ENCODE measurements at places on chromosomes 2 and 18.
A peak's percentile ranks its signal among the peaks of the same experiment; 100 is the strongest.

GRCh38 chr2:162153608-162154224 lies 1.7 kb upstream of the GCG start:
- peak; percentile 12 for DNase-seq

- no peak for DNase-seq
These were observed 80.7 kb upstream of the NABP1 start for GRCh38 chr2:191597186-191597751.

- no peak for DNase-seq
These were observed 493.7 kb upstream of the HS6ST1 start for GRCh38 chr2:128812183-128812940.

DNA sequence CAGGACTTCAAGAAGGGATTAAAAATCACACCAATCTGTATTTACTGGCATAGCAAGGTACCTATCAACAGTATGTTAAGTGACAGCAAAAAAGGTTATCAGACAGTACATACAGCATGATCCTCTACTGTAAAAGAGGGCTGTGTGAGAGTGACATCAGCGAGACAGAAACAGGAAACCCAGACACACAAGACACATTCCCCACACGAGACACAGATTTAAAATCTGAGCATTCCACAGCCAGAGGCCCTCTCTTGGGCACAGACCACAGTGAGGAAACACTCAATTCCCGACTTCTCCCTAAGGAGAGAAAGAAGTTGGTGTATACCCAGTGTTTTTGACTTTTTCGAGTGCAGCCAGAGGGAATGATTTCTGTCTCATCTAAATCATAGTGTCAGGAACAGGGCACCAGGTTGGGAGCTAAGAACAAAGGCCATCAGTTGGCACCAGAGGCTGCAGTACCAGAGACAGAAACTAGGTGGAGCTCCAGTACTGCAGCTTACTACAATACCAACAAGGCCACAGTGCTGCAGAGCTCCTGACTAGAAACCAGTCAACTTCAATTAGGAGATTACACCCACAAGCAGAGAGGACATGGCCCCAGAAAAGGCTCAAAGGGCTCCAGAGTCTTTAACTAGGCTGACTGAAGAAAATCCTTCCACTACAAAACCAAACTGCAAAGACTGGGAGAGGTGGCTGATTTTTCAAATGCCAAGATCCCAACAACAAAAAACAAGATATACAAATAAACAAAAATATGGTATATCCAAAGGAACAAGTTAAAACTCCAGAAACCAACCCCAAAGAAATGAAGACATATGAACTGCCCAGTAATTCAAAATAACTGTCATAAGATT lies 41.0 kb downstream of the UNC50 start:
- peak; percentile 76 for DNase-seq

GRCh38 chr2:47264143-47264542 lies 109.0 kb upstream of the STPG4 start:
- DNase-seq: no peak

DNA sequence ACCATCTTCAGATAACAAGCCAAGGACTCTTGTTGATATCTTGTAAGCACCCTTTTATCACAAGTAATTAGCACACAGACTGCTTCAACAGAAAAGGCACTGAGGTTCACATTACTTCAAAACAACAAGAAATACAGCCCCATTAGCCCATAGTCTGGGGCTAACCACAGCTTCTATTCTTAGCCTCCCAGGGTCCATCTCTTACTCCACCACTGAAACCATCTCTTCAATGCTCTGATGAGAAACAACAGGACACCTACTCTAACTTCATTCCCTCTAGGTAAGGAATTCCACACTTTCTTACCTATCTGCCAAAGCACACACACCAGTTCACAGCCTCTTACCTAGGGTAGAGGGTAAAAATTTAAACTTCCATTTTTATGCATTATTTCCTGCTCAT lies 26.4 kb upstream of the CYTIP start:
- DNase-seq: no peak

DNA sequence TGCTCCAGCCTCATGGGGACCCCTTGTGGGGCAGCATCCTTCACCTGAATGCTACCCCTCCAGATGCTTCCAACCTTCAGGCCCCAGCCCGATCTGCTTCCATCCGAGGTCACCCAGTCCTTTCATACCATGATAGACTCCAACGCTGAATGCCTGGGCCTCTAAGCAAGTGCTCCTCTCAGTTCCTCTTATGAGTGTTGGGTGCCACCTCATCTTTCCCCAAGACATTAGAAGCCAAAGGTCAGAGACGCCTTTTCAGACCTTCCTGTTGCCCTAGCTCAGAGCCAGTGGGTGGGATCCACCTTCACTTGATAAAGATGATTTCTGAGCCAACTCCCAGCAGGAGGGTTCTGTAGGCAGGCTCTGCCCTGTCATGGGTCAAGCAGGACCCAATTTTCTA lies 174.5 kb upstream of the MGAT5 start:
- DNase-seq: no peak

DNA sequence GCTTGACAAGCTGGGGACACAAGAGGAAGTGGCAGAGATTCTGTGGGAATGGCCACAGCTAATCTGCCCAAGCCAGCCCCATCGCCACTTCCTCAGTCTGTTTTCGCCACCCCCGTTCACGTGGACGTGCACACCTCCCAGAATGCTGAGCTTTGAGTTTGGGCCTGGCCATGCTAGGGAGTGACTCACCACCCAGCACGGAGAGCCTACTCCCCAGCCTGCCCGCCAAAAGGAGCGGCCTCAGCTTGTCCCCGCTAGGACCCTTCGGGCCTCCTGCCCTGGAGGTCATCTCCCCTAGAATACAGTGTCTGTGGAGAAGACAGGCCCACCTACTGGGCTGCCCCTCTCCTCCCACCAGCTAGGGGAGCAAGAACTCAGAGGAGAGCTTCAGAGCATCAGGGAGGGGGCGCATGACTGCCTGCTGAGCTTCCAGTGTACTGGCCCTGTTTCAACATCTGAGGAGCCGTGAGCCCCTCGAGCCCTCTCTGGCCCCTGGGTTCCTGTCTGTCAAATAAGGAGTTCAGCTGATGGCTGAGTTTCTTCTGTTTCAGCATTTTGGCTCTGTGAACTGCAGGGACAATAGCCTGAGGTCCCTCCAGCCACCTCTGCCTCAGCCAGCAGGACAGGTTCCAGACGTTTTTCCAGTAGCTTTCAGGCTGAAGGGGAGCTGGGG lies 5.1 kb downstream of the SLC35F6 start:
- peak; percentile 69 for DNase-seq

DNA sequence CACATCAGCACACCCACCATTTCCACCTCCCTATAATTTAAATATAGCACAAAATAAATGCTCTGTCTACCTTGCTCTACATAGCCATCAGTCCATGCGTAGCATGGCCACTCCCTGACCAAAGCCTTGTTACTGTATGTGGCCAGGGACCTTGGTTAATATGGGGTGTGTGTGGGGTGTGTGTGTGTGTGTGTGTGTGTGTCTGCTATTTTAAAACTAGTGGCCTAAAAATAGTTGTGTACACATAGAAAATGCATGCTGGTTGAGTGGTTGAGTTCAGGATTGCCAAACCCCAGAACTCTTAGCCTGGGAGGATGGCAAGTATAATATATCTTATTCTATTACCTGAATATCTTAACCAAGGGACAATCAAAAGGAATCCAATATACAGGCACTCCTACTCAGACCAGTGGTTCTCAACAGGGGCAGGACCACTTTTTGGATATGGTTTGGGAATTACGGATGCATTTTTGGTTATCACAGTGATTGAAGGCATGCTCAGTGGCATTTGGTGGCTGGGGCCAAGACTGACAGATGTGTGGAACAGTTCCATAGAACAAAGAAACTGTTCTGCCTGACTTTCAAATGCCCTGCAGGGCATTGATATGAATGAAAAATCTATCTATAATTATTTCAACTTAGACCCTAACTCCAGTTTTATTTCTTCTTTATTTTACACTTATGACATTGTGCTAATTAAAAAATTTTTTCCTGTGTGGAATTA lies 72.3 kb upstream of the PSME4 start:
- peak; percentile 32 for DNase-seq

DNA sequence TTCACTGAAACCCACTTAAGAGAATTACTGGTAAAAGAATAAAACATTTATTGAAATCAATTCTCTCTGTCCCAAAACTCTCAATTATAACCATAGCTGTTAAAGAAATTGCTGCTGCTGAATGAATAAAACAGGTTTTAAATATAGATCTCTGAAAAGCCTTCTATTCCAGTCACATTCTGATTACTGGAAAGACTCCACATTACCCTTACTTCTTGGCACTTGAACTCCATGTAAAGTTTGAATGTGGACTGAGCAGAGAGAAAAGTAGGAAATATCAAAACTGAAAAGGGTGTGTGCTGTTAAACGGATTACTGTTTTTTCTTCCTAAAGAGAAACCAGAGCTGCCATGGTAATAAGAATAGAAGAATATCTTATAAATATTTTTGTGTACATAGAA lies 655.3 kb upstream of the SETBP1 start:
- DNase-seq: no peak

DNA sequence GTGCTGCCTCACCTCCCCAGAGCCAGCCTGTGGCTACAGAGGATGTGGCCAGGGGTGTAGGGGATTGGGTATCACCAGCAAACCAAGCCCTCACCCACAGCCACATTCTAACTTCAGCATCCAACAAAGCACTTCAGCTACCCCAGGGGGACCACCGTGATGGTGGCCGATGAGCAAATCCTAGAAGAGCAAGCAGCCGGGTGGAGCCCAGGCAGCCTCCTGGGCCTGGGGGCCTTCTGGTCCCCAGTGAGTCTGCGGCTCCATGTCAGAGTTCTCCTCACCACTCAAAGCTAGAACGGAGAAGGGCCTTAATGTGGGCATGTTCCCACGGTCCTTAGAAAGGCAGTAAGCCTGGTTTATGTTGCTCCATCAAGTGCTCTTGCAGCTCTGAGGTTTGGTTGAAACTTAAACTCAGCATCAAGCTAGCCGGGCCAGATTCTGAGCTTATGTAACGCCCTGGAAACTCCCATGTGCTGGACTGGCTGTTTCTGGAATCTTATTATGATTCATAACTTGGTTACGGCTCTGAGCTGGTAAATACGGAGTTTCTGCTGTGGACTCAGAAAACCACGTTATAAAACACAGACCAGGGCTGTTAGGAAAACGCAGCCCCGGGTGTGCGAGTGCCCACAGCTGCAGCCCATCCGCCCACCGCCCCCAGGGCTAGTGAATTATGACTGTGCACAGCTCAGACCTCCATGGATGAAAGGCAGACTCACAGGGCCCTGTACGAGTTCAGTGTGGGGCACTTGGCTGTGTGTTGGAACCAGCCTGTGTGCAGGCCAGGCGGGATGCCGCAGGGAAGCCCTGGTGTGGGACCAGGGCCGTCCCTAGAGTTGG lies 99.8 kb downstream of the SEPTIN10 start:
- DNase-seq: no peak

- peak; percentile 41 for DNase-seq
These were observed 20.5 kb downstream of the APLF start for GRCh38 chr2:68487773-68488355.

DNA sequence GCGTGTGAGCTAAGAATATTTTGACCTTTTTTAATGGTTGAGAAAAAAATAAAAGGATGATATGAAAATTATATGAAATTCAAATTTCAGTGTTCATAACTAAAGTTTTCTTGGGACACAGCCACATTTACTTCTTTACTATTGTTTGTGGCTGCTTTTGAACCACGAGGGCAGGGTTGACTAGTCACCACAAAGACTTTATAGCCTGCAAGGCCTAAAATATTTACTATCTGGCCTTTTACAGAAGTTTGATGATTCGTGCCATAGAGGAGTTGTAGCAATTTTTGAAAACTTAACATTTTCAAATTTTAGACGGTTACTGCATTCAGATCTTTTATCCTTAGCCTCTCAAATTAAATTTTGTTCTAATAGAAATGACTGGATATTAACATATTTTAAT lies 69.9 kb downstream of the LIMS1 start:
- no peak for DNase-seq

- DNase-seq: peak; percentile 52
These were observed 124.1 kb downstream of the MEMO1 start for GRCh38 chr2:31886700-31887099.

DNA sequence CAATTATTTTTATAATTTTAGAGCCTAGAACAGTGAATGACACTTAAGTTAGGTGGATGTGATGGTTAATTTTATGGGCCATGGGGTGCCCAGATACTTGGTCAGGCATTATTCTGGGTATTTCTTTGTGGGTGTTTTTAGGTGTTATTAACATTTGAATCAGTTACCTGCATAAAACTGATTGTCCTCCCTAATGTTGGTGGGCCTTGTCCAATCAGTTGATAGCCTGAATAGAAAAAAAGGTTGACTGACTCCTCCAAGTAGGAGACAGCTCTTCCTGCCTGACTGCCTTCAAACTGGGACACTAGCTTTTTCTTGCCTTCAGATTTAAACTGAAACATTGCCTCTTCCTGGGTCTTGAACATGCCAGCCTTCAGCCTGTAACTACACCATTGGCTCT lies 312.9 kb upstream of the FIGN start:
- DNase-seq: no peak

DNA sequence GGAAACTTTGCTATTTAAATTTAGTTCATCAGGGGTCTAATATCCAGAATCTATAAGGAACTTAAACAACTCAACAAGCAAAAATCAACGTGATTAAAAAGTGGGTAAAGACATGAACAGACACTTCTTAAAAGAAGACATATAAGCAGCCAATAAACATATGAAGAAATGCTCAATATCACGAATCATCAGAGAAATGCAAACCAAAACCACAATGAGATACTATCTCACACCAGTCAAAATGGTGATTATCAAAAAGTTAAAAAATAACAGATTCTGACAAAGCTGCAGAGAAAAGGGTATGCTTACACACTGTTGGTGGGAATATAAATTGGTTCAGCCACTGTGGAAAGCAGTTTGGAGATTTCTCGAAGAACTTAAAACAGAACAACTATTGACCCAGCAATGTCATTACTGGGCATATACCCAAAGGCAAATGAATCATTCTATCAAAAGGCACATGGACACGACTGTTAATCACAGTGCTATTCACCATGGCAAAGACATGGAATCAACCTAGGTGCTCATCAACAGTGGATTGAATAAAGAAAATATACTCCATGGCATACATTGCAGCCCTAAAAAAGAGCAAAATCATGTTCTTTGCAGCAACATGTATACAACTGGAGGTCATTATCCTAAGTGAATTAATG lies 189.9 kb downstream of the SLC4A10 start:
- no peak for DNase-seq

GRCh38 chr18:22939649-22940048 lies 6.5 kb downstream of the RBBP8 start:
- no peak for DNase-seq

DNA sequence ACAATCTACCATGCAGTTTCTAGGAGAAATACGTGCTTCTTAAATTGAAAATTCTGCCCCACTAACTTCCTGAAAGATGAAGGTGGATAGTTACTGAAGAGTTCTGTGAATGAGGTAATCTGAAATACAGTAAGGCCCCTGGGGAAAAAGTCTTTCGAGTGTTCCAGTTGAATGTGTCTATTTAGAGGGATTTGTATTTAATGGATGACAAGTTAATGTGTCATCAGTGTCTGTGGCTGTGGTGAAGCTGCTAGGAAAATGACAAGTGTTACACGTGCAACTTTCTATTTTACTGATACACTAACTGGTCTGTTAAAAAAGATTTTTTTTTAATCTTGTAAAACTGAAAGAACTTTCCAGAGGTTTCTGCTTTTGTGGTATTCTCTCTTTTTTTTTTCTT lies 384.6 kb downstream of the STK39 start:
- no peak for DNase-seq

- DNase-seq: no peak
These were observed 295.9 kb downstream of the HRH4 start for GRCh38 chr18:24756385-24756784.

- DNase-seq: peak; percentile 77
These were observed 18.6 kb downstream of the THADA start for GRCh38 chr2:43576981-43577892.
